Stimulated activated CD4-positive, alpha-beta T cell treated with anti-CD3 and anti-CD28 coated beads, TNF-alpha, amount 100 ng/mL, for 24 hours (primary cell): ENCODE measurements at places on chromosomes 3 and 15.

- no peak for DNase-seq
Measured at GRCh38 chr15:98555173-98555515, 93.2 kb upstream of the IGF1R start.

GRCh38 chr3:153652076-153652475 is 469.1 kb upstream of the ARHGEF26 start:
- no peak for DNase-seq

DNA sequence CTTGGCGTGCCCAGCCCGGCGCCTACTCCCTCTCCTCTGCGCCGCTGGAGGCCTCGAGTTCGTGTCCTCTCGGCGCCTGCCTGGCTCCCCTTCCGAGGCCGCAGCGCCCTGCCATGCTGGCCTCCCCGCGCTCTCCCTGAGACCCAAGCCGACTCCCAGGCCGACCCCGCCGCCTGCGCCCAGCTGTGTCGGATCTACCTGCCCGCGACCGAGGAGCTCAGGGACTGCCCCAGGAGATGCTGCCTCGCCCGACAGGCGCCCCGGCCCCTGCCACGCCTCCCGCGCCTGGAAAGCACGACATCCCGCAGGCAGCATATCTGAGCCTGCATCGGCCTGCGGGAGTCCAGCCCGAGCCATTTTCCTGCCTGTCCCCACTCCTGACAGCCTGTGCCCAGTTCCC is 16.1 kb downstream of the PAQR9 start:
- no peak for DNase-seq

- no peak for DNase-seq
Measured at GRCh38 chr3:78976200-78976599, 791.6 kb downstream of the ROBO1 start.
